ENCODE measurements at places on chromosomes 12 and 14. TPM values are rescaled to one million over a fixed set of nuclear protein-coding genes. Genes with fewer than 3 reads are reported as not detected.
A peak's percentile ranks its signal among the peaks of the same experiment; 100 is the strongest.

Gene SMCO2
- not detected for total RNA-seq

- DNase-seq: no peak
Observed at GRCh38 chr12:50517421-50518048, 12.8 kb downstream of the DIP2B start.

- DNase-seq: no peak
Observed at GRCh38 chr12:112342587-112342986, 39.6 kb downstream of the HECTD4 start.

DNA sequence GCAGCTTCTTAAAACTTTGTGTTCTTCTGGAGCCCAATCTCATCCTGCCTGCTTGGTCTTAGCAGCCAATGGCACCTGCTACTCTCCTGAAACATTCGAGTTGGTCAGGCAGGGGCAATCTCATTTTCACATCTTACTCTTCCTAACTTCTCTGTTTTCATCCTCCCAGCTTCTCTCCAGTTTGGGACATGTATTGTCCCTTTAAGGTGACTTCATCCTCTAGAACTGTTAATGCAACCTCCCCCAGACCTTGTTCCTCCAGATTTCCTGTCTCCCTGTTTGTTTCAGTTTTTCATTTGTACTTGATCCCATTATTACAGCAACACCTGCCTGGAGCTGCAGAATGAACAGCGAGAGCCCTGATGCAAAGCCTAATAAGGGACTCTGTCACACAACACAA, 31.3 kb downstream of the SERPINA11 start:
- no peak for DNase-seq

- no peak for DNase-seq
Observed at GRCh38 chr12:67818459-67818903, 169.9 kb downstream of the DYRK2 start.

DNA sequence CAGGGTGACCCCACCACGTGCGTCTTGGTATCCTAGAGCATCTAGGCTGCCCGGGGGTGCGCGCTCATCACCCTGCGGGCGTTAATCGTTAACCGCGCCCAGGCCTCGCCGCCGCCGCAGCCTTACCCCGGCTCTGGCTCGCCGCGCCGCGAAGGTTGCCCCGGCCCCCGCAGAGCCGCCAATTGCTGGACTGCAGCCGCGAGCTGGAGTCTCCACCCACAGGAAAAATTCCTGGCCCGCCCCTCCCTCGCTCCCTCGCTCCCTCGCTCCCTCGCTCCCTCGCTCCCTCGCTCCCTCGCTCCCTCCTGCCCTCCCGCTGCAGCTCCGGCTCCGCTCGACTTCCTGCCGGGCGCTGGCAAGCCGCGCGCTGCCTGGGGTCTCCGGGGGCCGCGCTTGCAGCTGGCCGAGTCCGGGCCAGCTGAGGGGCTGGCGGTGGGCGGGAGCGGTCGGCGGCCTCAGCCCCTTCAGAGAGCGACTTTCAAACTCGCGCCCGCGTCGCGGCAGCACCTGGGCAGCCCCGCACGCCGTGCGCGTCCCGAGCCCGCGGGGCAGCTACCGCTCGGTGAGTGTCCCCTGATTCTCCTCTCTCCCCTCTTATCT, at the start of gene PLEKHG3:
PLEKHG3 (plus strand) TSS at position 282 of the 600 bp plus-strand sequence. CDS start 23,208 bp downstream, outside the sequence.
- DNase-seq: peak; percentile 88

- peak; percentile 77 for DNase-seq
Observed at GRCh38 chr12:5988659-5989116, 43.6 kb upstream of the ANO2 start.

DNA sequence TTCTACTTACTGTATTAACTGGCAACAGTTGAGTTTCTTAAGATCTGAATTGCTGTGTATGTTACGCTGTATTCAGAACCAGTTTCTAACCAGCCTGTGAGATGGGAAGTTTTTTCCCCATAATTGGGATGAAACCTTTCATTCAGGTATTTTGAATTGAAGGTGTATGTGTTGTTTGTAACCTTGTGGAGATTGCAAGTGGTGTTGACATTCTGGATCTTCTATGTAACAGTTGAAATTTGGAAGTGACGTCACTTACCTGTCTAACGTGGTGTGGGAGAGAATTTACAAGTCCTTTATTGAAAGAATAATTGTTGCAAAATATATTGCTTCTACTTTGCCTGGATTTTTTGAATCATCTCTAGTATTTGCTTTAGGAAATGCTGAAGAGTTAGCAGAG, 5.5 kb downstream of the RAN start:
- DNase-seq: no peak

All from body of pancreas (tissue), 4 donors.